ENCODE measurements at places on chromosomes 1 and 21.

DNA sequence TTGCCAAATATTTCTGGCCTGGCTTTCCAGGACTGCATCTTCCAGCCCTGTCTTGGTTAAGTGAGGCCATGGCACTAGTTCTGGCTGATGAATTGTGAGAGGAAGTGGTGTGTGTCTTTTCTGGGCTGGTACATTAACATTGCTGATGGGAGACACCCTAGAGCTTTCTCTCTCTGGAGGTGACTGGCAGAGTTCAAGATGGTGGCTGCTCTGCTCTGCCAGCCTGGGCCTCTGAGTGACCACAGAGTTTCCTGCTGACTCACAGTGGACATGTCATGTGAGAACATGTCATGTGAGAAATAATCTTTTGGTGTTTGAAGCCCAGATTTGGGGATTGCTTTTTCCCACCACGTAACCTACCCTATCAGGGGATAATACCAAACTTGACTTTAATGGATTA, 218.0 kb upstream of the KIAA0040 start:
- DNase-seq, result no peak

DNA sequence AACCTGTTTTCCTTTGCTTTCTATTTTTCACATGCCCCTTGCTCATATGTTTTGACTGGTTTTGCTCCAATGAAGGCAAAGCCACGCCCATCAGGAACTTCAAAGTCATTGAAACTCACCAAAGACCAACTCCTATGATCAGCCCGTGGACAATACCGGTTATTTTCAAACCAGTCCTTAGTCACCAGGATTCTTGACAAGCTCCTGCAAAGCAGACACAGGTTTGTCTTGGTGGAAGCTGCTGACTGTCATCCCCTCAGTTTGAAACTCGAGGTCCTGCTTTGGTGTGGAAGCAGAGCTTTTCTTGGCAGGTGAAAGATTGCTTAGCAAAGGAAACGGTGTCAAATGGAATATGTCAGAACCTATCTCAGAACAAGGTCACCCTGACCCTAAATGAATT, 384.7 kb upstream of the CXADR start:
- DNase-seq, result no peak

- no peak for DNase-seq
Measured at GRCh38 chr1:36083635-36084496, at the start of gene TEKT2. Gene TEKT2, plus strand, starts transcription at chr1:36084094. Its CDS starts 828 bp downstream, at chr1:36084922.

DNA sequence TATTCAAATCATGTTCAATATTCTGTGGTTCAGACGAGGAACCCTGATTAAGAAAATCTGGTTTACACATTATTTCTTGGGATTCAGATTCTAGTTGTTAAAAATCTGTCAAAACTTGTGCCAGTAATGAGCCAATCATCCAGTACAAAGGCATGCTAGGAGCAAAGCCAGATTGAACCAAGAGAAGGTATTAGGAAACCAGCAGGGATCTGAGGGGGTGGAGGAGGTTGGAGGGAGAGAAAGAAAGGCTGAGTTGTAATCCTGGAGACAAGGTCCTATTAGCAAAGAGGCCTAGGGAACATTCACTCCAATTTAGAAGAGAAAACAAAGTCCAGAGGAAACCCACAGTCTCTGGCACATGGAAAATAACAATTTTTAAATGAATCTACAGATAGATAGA, 352.9 kb downstream of the LTN1 start:
- DNase-seq, result no peak
